ENCODE measurements at places on chromosomes 5 and 9.

DNA sequence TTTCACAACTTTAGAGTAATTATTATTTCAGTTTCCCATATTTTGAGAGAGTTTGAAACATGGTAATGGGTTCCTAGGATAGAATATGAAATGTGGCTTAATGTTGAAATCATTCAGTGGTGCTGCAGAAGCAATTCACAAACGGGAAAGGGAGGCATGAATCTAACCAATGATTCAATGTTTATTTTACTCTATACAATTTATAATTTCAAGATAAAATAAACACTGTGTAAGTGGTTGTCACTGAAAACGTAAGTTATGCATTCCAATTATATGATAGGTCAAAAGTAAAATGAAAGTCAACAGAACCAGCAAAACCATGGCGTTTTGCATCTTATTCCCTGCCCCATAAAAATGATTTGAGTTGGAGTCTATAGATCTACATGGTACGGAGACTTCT lies 1207.1 kb upstream of the CDH18 start:
- no peak for DNase-seq

- no peak for DNase-seq
Observed at GRCh38 chr9:110066929-110067716, 140.8 kb downstream of the C9orf152 start.

- no peak for DNase-seq
Observed at GRCh38 chr9:137049544-137050449, 3.8 kb upstream of the NPDC1 start.

DNA sequence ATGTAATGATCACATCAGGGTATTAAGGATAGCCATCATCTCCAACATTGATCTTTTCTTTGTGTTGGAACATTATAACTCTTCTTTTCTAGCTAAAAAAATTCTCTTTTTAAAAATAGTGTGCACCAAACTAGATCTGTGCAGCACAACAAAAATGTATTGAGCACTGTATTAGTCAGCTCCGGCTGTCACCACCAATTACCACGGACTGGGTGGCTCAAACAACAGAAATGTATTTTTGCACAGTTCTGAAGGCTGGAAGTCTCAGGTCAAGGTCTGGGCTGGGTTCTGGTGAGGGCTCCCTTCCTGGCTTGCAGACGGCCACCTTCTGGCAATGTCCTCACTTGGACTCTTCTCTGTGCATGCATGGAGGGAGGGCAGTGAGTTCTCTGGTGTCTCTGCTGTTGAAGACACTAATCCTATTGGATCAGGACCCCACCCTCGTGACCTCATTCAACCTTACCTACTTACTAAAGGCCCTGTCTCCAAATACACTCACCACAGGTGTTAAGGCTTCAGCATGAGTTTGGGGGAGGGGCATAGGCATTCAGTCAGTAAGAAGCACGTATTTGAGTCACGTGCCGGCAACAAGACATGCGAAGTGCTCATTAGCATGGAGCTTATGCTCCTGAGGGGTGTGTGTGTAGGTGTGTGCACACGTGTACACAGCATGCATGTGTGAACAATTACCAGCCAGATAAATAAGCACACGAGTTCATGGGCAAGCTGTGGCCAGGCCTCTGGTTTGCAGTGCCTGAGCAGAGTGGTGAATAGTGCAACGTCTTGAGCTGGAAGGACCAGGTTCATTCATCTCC lies 89.4 kb upstream of the SH3PXD2B start:
- DNase-seq: no peak

GRCh38 chr9:115196919-115197318 lies 79.0 kb upstream of the TNC start:
- DNase-seq: no peak

DNA sequence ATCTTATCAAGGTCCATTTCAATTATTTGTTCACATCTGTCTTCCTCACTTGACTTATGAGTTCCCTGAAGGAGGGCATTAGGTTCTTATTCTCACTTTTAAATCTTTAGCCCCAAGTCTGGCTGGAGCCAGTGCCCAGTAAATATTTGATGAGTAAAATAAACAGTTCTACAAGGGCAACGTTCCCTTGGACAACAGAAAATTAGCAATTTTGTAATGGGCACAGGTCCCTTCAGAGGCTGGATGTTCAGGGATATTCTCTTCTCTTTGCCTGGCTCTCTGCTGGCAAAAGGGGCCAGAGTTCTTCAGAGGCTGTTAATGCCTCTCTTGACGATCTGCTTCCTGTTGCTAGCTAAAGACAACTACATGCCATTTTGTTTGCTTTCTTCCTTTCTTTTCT lies 149.7 kb downstream of the SEMA6A start:
- DNase-seq: no peak

- DNase-seq: no peak
Observed at GRCh38 chr9:5435912-5436311, 1.8 kb downstream of the PLGRKT start.

DNA sequence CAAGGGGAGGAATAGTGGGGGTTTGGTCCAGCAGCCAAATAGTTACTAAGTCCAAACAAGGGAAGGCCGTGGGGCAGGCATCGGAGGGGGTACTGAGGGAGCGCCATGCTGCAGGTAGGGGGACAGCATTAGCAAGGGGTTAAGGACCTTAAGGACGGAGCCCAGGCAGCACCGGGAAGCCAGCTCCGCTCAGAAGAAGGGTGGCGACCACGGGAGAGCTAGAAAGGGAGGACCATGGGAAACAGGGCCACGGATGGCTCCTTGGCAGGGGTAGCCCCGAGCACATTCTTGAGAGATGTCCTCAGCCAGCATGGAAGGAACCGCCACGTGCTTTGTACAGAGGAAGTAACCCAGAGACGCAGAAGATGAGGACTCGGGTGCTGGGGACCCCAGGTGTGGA lies 76.2 kb upstream of the STXBP1 start:
- DNase-seq: no peak

DNA sequence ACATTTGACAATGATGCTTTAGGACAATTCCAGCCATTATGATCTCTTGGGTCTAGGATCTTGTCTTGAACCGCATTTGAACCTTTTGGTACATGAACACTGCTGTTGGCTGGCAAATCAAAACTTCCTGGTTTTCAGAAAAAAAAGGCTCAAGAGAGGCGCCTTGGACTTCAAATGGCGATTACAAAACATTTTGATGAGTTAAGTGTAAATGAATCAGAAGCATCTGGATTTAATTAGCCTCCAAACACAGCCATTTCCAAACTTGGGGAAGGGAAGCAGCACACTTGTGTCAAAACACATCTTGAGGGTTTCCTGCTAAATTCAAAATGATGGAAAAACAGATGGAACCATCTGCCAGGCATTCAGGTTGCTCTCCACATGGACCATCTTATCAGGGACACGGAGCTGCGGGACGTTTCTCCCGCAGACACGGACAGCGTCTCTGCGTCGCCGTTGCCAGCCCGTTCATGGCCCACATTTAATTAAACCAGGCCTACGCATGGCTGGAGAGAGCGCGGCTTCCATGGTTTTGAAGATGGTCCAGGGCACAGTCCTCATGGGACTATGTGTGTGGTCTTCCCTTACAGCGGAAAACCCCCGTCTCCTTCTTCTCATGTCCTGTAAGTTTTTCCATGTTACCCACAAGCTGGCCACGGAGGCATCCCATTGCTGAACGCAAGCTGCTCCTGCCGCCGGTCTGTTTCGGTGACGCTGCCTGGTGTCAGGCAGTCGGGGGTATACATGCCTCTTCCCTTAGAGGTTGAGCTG lies 55.8 kb upstream of the PTCH1 start:
- DNase-seq: no peak

- DNase-seq: no peak
Observed at GRCh38 chr5:97133101-97133500, 9.3 kb downstream of the LIX1 start.

- DNase-seq: no peak
Observed at GRCh38 chr9:114448706-114449105, 56.6 kb downstream of the WHRN start.

- DNase-seq: no peak
Observed at GRCh38 chr9:80040457-80040856, 468.7 kb downstream of the TLE4 start.

- no peak for DNase-seq
Observed at GRCh38 chr9:15606643-15607472, 54.0 kb downstream of the CCDC171 start.

GRCh38 chr9:1495282-1496030 lies 445.3 kb downstream of the DMRT2 start:
- no peak for DNase-seq

DNA sequence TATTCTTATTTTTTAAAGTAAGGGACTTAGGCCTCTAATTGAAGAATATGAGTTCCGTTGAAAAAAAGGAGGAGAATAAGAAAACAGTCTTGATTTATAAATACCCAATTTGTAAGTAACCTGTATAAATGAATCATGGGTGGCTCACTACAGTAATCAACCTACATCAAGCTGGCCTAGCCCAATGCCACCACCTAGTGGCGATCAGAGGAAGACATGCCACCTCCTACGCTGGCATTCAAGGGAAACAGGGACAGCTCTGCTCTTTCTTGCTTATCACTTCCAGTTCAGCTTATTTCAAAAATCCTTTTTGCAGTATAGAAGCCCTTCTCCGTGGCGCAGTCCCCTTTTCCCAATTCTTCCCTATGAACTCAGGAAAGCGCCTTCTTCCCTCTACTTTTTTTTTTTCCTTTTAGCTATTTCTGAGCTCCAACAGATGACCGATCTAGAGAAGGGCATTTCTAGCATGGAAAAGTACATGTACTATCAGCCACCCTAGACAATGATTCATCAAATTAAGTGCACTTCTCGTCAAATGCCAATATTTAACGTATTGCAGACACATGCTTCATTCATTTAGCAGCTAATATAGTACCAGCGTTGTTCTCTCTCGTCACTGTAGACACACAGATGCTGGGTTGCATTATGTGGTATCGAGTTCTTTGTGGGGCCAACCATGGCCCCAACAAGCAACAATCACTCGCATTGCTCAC lies 28.3 kb downstream of the PTPN3 start:
- DNase-seq: peak; percentile 63

- no peak for DNase-seq
Observed at GRCh38 chr9:2785060-2785950, 58.6 kb downstream of the PUM3 start.

GRCh38 chr9:25658571-25658970 lies 19.7 kb downstream of the TUSC1 start:
- no peak for DNase-seq

DNA sequence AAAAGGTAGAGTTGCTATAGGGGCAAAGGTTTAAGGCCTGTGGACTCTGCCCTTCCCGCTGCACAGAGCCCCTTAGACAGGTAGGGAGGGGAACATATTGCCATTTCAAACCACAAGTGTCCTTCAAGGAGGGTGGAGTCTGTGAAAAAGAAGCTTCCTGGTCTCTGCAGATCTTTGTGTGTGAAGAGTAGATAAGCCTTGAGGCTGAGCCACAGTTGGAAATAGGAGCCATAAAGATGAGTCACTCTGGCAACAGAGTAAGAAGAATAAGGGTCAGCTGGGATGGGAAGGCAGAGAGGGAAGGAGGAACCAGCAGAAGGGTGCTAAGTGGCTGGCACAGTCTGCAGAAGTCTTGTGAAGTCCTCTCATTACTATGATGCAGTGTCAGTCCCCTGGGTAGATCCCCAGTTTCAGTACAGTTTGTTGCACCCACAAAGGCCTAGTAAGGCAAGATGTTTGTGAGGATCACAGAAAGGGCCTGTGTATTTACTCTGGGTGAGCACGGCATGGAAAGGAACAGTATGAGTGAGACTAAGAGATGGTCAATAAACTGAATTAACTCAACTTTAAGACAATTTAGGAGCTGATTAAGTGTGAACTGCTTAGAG lies 18.1 kb downstream of the GRXCR2 start:
- DNase-seq: no peak

- DNase-seq: no peak
Observed at GRCh38 chr5:115392611-115393010, 96.2 kb upstream of the CCDC112 start.

GRCh38 chr5:78050888-78051287 lies 243.6 kb downstream of the AP3B1 start:
- no peak for DNase-seq

DNA sequence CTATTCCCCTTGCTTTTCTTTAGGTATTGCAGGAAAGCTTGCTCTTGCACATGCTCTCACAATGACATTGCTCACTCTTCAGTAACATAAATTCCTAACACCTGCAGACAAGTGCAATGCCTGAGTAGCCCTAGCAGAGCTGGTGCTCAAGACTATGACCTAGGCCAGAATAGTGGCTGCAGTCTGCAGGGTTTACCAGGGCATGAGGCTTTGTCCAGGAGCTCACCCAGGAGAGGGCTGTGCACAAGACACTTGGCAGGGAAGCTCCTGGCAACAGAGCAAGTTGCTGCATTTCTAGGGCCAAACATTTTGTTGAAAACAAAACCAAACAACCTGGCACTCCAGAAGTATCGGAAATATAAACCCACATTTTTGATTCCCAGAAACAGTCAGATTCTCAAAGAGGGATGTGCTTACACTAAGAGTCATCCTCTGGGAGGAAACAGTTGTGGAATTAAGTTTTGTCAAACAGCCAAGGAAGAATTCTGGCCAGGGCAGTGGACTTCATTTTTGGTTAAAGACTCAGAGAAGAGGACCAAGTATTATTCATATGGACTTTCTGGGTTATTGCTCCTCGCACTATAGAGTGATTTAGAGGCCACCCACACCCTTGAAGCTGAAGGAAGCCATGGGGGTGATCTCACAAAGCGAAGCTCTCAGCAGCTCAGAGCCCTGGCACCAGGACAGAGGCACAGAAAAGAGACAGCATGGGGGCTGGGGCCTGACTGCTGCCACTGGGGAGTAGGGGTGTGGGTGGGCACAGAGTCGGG lies 44.9 kb downstream of the MACROH2A1 start:
- DNase-seq: no peak

GRCh38 chr9:124343533-124344290 lies 71.5 kb downstream of the PSMB7 start:
- DNase-seq: no peak

DNA sequence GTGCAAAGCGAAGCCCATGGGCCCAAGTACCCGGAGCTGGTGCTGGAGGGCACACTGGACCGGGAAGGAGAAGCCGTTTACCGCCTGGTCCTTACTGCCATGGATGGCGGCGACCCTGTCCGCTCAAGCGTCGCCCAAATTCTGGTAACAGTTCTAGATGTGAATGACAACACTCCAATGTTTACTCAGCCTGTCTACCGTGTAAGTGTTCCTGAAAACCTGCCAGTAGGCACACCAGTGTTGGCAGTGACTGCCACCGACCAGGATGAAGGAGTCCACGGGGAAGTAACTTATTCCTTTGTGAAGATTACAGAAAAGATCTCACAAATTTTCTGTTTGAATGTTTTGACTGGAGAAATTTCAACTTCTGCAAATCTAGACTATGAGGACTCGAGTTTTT lies 936 bp downstream of the PCDHGA6 start:
- no peak for DNase-seq

- no peak for DNase-seq
Observed at GRCh38 chr5:125289606-125290005, 543.2 kb upstream of the ZNF608 start.

- no peak for DNase-seq
Observed at GRCh38 chr5:158384535-158385481, 525.9 kb upstream of the CLINT1 start.

- no peak for DNase-seq
Observed at GRCh38 chr5:34043099-34043876, at the start of gene C1QTNF3. TSS of gene C1QTNF3 (minus strand) at chr5:34043213. CDS start at chr5:34043125, 88 bp downstream.

DNA sequence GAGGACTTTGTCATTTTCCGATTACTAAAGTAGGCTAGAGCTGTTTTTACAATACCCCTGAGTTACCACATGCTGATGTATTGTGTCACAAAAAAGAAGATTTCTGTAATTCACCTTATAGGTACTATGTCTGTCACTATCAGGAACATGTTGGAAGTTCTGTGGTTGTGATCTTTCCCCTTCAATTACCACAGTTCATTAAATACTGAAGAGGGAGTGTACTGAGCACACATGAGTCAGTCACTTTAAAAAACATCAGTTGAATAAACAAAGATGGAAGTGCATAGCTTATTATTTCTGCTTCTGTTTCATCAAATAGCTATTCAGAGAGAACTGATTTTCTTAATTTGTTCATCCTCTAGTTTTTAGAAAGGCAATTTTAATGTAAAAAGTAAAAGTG lies 31.7 kb downstream of the AP3S1 start:
- no peak for DNase-seq

Data from iPS DF 6.9 (cell line).